ENCODE measurements at places on chromosomes 16 and 17. TPM values are rescaled to one million over a fixed set of nuclear protein-coding genes. Genes with fewer than 3 reads are reported as not detected.

DNA sequence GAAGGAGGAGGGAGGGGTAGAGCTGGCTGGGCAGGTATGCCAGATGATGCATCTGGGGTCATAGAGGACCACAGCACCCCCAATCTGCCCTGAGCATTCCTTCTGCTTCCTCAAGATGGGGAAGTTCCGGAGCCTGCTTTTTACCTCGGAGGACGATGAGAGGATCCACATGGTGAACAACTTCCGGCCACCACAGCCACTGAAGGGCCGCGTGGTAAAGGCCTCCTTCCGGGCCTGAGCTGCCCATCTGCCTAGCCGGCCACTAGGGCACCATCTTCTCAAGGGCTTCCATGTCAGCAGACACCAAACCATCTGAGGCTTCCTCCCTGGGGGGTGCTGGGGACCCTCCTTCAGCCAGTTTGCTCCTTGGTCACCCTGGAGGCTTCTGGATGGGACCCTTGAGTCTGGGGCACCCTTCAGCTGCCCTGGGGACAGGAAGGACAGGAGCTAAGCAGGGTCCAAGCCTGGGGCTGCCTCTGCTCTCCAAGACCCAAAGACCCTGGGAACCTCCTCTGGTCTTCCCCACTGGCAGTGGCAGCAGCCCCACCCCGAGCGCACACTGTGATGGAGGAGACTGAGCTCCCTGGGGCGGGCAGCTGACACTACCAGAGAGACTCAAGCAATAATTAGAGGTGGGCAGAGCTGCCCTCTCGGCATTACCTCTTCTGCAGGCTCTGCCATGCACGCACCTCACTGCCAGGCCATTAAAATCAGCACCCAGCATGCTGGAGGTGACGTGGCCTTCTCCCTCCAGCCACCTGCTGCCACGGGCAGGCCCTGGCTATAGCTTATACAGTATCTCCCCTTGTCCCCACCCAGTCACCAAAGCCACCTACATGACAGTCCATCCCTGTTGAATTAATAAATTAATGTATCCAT is 9.3 kb downstream of the CA7 start:
- H3K27ac ChIP-seq = no peak overlapping the region
- H3K4me1 ChIP-seq = no peaks in the 10 kb centered on the region
- H3K4me3 ChIP-seq = no peak overlapping the region
- no peaks in the 10 kb centered on the region for H3K36me3 ChIP-seq
- no peaks in the 10 kb centered on the region for H3K27me3 ChIP-seq
- no peak for DNase-seq

GRCh38 chr17:45226576-45226975 is 4.9 kb downstream of the FMNL1 start:
- H3K36me3 ChIP-seq = no peaks in the 10 kb centered on the region
- no peak for DNase-seq
- H3K4me3 ChIP-seq = no peak overlapping the region
- H3K4me1 ChIP-seq = peaks cover 18% of the 10 kb centered on the region

DNA sequence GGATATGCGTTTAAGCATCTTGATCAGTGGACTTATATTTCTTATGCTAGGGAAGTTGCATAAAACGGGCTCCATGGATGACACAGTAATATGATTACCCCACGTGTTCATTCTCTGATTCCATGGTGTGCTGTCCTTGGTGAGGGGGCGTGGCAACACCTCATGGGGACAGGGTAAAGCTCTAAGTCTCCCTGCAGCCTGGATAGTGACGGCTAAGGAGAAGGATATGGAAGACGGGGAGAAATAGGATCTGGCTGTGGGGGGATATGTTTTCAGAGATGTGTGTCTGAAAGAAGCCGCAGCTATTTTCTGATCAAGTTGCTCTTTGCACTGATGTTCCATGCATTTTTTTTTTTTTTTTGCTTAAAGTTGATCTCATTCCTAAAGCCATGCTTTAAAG is 84.3 kb downstream of the MARCHF10 start:
- H3K27me3 ChIP-seq = no peaks in the 10 kb centered on the region
- H3K4me1 ChIP-seq = no peaks in the 10 kb centered on the region
- no peaks in the 10 kb centered on the region for H3K36me3 ChIP-seq
- no peak overlapping the region for H3K4me3 ChIP-seq
- DNase-seq = no peak
- no peak overlapping the region for H3K27ac ChIP-seq

The SLC5A11 gene
- under 0.01 TPM for total RNA-seq

The PPP1R27 gene
- total RNA-seq = under 0.01 TPM
